IMR-90 (cell line): ENCODE measurements at places on chromosomes 16 and 17. TPM values are rescaled to one million over a fixed set of nuclear protein-coding genes. Genes with fewer than 3 reads are reported as not detected.
A peak's percentile ranks its signal among the peaks of the same experiment; 100 is the strongest.

DNA sequence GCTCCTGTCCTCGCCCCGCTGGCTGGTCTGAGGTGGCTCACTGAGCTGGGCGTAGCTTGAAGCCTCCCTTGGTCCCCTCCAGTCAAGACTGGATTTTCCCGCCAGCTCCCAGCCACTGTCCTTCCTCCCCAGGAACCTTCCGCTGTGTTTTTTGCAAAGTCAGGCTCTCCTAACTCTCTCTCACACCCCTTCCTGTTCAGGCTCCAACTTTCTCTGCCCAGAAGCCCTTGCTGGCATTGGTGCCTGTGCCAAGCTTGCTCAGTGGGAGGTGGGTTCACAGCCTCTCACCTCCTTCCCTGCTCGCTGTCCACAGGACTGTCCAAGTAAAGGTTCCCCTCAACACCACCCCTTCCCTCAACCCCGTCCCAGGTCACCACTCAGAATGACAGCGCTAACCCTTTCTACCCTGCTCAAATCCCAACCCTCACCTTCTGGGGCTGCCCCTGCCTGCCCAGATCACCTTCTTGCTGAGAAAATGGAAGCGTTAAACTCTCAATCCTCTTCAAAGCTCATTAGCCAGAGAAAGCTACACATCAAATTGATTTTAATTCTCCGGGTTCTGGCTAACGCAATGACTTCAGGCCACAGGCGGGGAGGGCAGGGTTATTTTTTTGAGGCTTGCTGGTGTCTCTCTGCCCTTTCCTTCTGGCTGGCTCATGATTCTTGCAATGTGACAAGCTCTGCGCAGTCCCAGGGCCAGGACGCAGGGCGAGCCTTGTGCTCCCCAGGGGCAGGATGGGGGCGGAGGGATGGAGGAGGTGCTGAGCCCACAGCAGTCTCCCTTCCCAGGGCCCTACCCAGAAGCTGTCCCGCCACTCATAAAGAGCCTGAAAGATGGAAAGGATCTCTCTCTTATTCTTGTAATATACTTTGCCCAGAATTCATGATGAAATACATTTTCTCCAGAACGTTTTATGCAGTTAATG lies 357.2 kb upstream of the TNRC6C start:
- no peak for DNase-seq
- H3K27ac ChIP-seq, result no peak overlapping the region
- H3K4me1 ChIP-seq, result peaks cover 4% of the 10 kb centered on the region; the same call in 1 of the 2 replicates
- no peaks in the 10 kb centered on the region for H3K36me3 ChIP-seq
- no peak overlapping the region for H3K4me3 ChIP-seq

- no peak overlapping the region for H3K27ac ChIP-seq
- peaks cover 52% of the 10 kb centered on the region for H3K27me3 ChIP-seq
- no peak overlapping the region for H3K4me3 ChIP-seq
- H3K4me1 ChIP-seq, result peaks cover 2% of the 10 kb centered on the region; the same call in 1 of the 2 replicates
Measured at GRCh38 chr17:78126895-78127238, 1.7 kb downstream of the TMC6 start.

GRCh38 chr17:43531955-43532354 lies 14.2 kb downstream of the ETV4 start:
- H3K4me1 ChIP-seq, result peaks cover 21% of the 10 kb centered on the region
- no peak overlapping the region for H3K4me3 ChIP-seq
- DNase-seq, result no peak
- no peak overlapping the region for H3K27ac ChIP-seq

DNA sequence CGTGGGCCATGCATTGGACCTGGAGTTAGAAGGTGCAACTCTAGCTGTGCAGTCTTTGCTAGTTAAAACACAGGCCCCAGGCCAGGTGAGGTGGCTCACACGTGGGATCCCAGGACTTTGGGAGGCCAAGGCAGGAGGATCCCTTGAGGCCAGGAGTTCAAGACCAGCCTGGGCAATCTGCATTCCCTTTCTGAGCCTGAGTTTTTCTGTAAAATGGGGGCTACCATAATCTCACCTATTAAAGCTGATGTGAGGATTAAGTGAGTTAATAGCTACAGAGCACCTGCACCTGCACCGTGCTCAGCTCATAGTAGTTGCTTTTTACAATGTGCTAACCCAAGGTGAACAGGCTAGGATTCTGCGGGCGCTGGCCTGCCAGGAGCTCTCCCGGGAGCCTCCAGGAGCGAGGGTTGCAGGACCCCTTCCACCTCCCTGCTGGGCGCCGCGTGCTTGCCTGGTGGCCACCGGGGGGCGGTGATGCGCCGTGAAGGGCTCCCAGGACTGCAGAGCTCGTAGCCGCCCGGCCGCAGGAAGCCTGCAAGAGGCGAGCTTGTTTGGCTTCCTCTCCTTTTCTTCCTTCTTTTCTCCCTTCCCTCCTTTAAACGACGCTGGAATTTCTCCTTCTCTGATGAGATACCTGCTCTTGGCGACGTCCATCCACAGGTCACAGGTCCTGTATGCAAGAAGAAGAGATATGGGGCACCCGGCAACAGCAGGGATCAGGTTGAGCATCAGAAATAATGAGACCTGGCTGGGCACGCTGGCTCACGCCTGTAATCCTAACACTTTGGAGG lies 51.3 kb downstream of the ZFP90 start:
- DNase-seq, result peak; percentile 7
- no peak overlapping the region for H3K27ac ChIP-seq
- H3K4me1 ChIP-seq, result no peaks in the 10 kb centered on the region

- no peak overlapping the region for H3K27ac ChIP-seq
- H3K4me3 ChIP-seq, result no peak overlapping the region
- no peaks in the 10 kb centered on the region for H3K27me3 ChIP-seq
- peaks cover 17% of the 10 kb centered on the region for H3K4me1 ChIP-seq
- H3K36me3 ChIP-seq, result peaks cover 4% of the 10 kb centered on the region; the same call in 1 of the 2 replicates
Measured at GRCh38 chr16:85302018-85302847, 190.0 kb upstream of the CIBAR2 start.

DNA sequence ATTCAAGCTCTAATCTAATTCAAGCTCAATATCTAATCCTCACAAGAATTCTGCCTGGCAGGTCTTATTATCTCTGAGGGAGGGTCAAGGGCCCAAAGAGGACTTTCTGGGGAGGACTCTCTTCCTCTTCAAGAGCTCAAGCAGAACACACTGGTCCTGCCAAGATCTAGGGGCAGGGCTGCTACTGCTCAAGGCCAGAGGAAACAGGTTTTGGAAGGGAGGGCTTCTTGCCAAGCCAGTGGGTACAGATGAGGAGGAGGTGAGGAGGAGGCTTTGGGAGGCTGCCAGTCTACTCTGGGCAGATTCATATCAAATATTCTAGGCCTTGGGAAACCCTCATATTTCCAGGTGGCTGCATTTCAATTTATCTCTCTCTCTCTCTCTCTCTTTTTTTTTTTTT lies 51.8 kb upstream of the IL34 start:
- H3K36me3 ChIP-seq, result no peaks in the 10 kb centered on the region
- no peak overlapping the region for H3K27ac ChIP-seq
- peaks cover 4% of the 10 kb centered on the region; the same call in 1 of the 2 replicates for H3K4me1 ChIP-seq
- no peaks in the 10 kb centered on the region; the same call in 1 of the 2 replicates for H3K27me3 ChIP-seq

DNA sequence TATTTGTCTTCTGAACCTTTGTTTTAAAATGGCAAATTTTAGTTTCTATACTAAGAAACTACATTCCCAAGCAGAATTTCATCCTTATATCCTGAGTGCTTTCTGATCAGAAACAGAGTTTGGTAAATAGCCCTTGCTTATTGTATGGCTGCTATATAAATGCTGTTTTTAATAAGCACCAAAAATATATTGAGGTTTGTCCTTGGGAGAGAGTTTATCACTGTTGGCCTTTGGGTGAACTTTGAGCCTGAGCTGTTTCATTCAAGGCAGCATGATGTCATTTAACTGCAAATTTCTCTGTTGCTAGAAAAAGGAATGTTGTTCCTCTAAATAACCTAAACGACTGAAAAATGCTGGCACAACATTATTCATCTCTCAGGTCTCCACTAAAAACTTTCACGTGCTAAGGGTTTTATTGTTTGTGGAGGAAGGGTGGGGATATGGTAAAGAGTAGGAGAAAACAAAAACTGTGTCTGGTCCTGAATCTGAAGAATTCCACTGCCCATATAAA lies 334.3 kb upstream of the TBX2 start:
- no peaks in the 10 kb centered on the region for H3K36me3 ChIP-seq
- DNase-seq, result peak; percentile 36
- H3K27me3 ChIP-seq, result no peaks in the 10 kb centered on the region
- no peak overlapping the region for H3K4me3 ChIP-seq
- H3K27ac ChIP-seq, result no peak overlapping the region

DNA sequence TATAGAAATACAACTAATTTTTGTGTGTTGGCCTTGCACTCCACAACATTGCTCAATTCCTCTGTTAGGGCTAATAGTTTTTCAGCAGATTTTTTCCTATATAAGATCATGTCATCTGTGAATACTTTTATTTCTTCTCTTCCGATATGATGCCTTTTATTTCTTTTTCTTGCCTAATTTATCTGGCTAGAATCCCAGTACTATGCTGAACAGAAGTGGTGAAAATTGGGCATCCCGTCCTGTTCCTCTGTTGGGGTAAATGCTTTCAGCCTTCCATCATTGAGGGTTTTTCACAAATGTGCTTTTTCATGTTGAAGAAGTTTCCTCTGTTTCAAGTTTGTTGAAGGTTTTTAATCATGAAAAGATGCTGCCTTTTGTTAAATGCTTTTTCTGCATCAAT lies 22.7 kb upstream of the TNFRSF13B start:
- H3K4me1 ChIP-seq, result 0 out of 2 replicates have a peak, but pooled peaks cover 3% of the 10 kb centered on the region
- H3K36me3 ChIP-seq, result no peaks in the 10 kb centered on the region
- peaks cover 16% of the 10 kb centered on the region for H3K27me3 ChIP-seq
- no peak overlapping the region for H3K27ac ChIP-seq
- no peak for DNase-seq
- no peak overlapping the region for H3K4me3 ChIP-seq

- H3K27ac ChIP-seq, result no peak overlapping the region
- H3K36me3 ChIP-seq, result no peaks in the 10 kb centered on the region
- H3K4me3 ChIP-seq, result no peak overlapping the region
- DNase-seq, result no peak
Measured at GRCh38 chr17:57365420-57365819, 109.1 kb downstream of the MSI2 start.

DNA sequence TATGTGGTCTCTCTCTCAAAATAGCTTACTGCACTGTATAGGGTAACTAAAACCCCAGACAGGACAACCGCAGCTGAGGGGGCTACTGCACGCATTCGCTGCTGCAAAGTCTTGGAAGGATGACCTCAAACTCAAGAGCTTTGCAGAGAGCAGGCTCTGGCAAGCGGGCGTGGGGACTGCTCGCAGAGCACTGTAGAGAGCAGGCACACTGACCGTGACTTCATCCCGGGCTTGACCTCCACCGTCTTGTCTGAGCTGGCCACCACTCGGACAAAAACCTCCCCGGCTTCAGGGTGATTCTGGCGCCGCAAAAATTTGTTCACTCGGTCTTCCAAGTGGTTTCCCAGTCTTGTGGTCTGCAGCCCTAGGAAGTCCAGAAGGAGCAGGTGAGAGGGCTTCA lies 22.9 kb upstream of the TRAP1 start:
- H3K4me3 ChIP-seq, result no peak overlapping the region
- no peak overlapping the region for H3K27ac ChIP-seq
- 0 out of 2 replicates have a peak, but pooled peaks cover 1% of the 10 kb centered on the region for H3K4me1 ChIP-seq
- H3K27me3 ChIP-seq, result no peaks in the 10 kb centered on the region
- peaks cover 74% of the 10 kb centered on the region for H3K36me3 ChIP-seq
- DNase-seq, result no peak

- H3K36me3 ChIP-seq, result peaks cover 40% of the 10 kb centered on the region
- DNase-seq, result no peak
- no peaks in the 10 kb centered on the region for H3K4me1 ChIP-seq
- no peak overlapping the region for H3K27ac ChIP-seq
Measured at GRCh38 chr17:28887871-28888471, 9.6 kb downstream of the FLOT2 start.

DNA sequence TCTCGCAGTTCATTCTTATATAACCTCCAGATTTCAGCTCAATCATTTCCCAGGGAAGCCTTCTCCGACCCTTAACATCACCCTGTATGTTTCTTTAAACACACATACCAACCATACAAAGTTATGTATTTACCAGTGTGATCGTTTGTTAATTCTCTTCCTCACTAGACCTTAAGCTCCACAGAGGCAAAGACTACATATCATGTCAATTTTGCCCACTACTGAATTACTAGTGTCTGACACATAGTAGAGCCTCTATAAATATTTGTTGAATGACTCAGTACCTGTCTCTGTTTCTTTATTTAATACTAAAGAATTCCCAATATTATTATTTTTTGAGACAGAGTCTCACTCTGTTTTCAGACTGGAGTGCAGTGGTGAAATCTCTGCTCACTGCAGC lies 137.2 kb downstream of the SHISA9 start:
- no peak overlapping the region for H3K27ac ChIP-seq
- no peaks in the 10 kb centered on the region for H3K27me3 ChIP-seq
- DNase-seq, result no peak
- no peaks in the 10 kb centered on the region for H3K4me1 ChIP-seq
- H3K36me3 ChIP-seq, result no peaks in the 10 kb centered on the region

- H3K4me1 ChIP-seq, result no peaks in the 10 kb centered on the region
- no peak overlapping the region for H3K4me3 ChIP-seq
- H3K36me3 ChIP-seq, result no peaks in the 10 kb centered on the region
- no peak overlapping the region for H3K27ac ChIP-seq
- DNase-seq, result no peak
- peaks cover 3% of the 10 kb centered on the region for H3K27me3 ChIP-seq
Measured at GRCh38 chr17:13240851-13241250, 223.0 kb upstream of the ELAC2 start.

- no peak for DNase-seq
- no peak overlapping the region for H3K27ac ChIP-seq
- peaks cover 15% of the 10 kb centered on the region for H3K4me1 ChIP-seq
- H3K36me3 ChIP-seq, result peaks cover 56% of the 10 kb centered on the region
- no peak overlapping the region for H3K4me3 ChIP-seq
Measured at GRCh38 chr16:68074850-68075555, 10.2 kb upstream of the NFATC3 start.

GRCh38 chr17:740240-741017 lies 8.0 kb downstream of the TLCD3A start:
- peaks cover 51% of the 10 kb centered on the region for H3K36me3 ChIP-seq
- H3K4me1 ChIP-seq, result no peaks in the 10 kb centered on the region
- no peak overlapping the region for H3K4me3 ChIP-seq
- no peak overlapping the region for H3K27ac ChIP-seq
- DNase-seq, result no peak
- no peaks in the 10 kb centered on the region for H3K27me3 ChIP-seq

Gene SPG7
- total RNA-seq, result 95.3 and 96.8 TPM in 2 replicates

Gene CYTH1
- 7.9 and 8.3 TPM in 2 replicates for total RNA-seq

Gene DHRS7C
- total RNA-seq, result not detected in 2 replicates

Gene PRSS36
- under 0.01 and 0.18 TPM in 2 replicates for total RNA-seq

Gene CLEC19A
- not detected in 2 replicates for total RNA-seq

Gene LGALS9
- total RNA-seq, result 0.54 and 0.83 TPM in 2 replicates

Gene HSBP1
- 8.8 and 20.6 TPM in 2 replicates for total RNA-seq
